ENCODE measurements at places on chromosomes 2 and 18.

DNA sequence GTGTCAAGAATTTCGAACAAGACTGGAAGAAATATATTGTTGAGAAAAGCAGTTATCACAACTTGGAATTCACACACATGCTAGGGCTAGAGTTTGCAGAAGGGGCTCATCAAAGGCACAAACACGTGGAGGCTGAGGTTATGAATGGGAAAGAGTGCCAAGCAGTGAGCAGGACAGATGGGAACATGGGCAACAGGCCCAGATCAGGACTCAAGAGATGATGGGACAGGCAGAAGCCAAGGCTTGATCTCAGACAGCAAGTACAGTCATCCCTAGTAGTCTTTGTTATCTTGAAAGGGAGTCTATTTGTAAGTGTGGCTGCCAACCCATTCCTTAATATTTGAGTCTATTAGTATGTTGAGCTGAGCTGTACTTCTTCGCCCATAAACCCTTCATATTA, 22.2 kb upstream of the EPC2 start:
- DNase-seq, result no peak

- no peak for DNase-seq
These were observed 640 bp downstream of the SPTBN1 start for GRCh38 chr2:54456612-54457322.

DNA sequence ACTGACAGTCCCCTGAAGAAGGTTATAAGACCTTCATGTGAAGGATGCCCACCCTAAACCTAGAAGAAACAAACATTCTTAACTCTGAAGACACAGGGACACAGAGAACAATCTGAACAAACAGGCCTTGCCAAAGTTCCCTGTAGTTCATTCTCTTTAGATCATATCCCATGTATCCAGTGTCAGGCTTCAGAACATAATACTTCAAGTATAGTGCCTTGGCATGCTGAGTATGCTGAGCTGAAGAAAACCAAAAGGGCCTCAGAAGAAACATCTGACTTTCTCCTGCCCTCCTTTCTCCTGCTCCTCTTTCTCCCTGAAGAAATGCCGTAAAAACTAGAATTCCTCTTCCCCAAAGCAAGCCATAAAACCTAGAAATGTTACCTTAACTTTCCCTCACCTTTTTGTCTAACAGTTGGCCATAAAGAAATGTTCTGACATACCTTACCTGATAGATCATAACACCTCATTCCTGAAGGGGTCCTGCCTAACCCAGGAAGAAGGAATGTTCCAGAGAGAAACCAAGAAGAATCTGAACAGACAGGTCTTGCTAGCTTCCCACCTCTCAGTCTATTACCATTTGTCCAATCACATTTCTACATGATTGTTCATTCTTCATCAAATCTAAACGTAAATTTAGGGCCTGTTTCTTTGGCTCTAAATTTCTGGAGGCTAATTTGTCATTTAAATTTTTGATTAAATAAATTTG, 160.1 kb upstream of the ZC3H15 start:
- DNase-seq, result no peak

DNA sequence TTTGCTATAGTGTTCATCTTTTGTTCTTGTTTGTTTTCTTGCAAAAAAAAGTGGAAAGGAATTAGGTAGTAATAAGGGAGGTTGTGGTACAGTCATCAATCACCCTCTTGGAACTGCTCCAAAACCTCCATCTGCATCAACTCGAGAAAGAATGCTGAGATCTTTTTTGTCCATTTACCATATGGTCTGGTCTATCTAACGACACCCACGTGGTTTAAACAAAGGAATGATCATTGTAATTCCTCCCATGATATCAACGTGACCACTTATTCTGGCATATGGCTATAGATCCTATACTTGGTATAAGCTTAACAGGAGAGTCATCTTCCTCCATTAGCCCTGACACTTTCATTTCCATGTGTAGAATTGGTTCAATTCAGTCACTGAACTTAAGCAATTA, 1025.3 kb upstream of the NXPH2 start:
- no peak for DNase-seq

GRCh38 chr2:90207454-90208058, 1516.1 kb downstream of the RPIA start:
- DNase-seq, result no peak

DNA sequence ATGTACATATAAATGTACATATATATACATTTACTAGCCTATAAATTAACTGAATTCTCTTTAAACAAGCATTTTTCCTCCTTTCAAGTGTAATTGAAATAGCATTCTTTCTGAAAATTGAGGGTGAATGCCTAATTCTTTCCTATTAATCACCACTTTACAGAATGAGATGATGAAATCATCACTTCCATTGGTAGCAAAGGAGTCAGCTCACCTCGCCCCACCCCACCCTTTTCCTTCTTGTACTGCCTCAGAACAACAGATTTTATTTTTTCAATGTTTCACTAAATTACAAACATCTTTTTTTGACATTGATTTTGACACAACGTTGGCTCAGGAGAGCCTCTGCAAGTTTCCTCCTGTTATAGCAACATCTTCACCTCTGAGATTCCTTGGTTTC, 181.9 kb upstream of the CDH7 start:
- no peak for DNase-seq

DNA sequence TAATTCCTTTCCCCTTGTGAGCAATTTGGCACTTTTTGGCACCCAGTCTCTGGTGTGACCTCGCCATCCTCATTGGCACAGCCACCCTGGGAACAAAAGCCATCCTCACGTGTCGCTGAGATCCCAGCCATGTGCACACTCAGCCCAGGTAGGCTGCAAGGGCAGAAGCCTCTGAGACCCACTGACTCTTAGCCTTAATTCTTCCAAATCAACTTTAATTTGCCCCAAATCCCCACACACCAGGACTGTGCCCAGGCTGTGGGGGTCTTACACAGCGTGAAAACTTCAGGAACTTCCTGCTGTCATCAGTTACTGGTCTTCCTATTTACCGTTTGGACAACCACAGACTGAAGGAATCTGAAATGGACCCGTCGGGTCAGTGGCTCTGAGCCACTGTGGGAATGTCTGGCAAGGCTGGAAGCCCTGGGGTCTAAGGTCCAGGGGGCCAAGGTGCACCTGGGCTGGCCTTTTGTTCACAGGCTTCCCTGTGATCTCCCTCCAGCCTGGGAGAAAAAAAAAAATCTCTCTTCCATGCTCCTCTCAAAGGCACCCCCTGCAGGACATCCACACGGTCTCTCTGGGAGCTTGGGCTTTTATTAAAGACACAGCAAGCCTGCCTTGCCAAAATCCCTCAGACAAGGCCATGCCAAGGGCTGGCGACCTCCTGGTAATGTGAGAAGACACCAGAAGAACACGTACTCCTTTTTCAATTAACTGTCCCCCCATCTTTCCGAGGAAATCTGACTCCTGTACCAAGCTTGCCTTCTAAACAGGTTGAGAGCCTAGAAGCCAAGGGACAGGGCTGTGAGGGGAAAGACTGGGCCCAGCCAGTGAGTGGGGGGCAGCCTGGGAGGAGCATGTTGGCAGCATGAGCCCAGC, 42.1 kb upstream of the LAPTM4A start:
- DNase-seq, result peak; percentile 37

All from AG04450 (cell line).